Lung microvascular endothelial cell (primary cell): ENCODE measurements at places on chromosomes 5 and 9.

- no peak for DNase-seq
Observed at GRCh38 chr9:7973123-7973522, 173.5 kb upstream of the DMAC1 start.

- no peak for DNase-seq
Observed at GRCh38 chr9:107024193-107024592, 161.2 kb downstream of the ZNF462 start.

- DNase-seq = peak; percentile 92
Observed at GRCh38 chr5:164013077-164013670, 507.8 kb downstream of the MAT2B start.

GRCh38 chr5:174945853-174946252 lies 221.5 kb downstream of the MSX2 start:
- no peak for DNase-seq

DNA sequence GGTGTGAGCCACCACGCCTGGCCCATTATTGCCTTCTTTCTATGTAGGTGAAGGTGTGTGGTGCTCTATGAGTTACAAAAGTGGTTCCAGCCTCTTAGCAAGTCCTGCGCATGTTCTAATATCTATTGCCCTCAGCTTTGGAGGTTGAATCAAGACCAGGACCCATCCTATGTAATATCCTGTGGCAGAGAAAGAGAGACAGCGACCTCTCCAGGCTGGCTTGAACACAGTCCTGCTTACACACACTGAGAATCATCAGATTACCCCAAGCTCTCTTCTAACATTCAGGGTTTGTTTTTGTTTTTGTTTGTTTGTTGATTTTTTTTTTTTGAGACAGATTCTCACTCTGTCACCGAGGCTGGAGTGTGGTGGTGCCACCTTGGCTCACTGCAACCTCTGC lies 94.7 kb upstream of the OSMR start:
- no peak for DNase-seq

- DNase-seq = no peak
Observed at GRCh38 chr5:95887977-95888376, 65.5 kb upstream of the GLRX start.

GRCh38 chr5:123819386-123819785 lies 307.4 kb downstream of the CSNK1G3 start:
- no peak for DNase-seq

DNA sequence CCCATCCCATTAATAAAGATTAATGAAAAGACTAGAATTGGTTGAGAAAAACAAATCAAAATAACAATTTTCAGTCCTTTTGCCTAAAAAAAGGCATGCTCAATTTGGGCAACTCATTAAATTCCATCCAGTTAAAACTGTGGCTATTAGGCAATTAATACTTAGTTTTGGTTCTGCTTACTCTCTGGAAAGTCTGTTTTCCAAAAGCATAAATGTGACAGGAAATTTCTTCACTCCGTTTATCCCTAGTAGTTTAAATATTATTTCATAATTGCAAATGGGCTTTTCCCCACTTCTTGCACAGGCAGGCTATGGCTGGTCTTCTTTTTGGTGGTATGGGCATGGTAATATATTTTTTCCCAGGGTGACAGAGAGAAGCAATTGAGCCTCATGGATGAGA lies 373.3 kb upstream of the KLF4 start:
- DNase-seq = no peak

DNA sequence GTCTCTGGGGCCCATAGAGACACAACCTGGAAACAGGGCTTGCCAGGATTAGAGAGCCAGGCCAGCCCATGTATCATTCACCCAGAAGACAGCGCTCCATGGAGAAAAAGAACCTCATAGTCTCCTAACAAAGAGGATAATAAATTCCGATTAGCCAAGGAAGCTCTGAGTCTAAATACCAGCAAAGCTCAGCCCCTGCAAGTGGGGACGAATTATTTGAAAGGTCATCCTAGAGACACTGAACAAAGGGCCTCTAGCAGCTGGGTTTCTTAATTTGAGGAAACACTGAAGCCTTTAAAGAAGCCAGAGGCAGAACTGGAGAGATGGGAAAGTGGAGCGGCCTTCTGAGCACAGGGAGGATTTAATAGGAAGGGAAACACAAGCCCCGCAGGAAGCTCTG lies 287.1 kb upstream of the ZNF462 start:
- no peak for DNase-seq

DNA sequence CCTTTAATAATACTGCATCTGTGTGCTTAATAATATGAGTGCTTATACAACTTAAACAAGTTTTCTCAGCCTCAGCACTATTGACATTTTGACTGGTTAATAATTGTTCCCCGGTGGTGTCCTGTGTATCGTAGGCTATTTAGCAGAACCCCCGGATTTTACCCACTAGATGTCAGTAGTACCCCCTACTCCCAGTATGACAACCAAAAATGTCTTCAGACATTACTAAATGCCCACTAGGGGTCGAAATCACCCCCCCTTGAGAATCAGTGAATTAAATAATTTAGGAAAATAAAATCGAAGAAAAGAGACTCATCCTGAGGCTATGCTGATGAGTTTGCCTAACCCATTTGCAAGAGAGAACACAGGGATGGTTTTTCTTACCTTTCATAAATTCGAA lies 166.3 kb downstream of the ATP10B start:
- no peak for DNase-seq

GRCh38 chr5:38059876-38060275 lies 198.5 kb upstream of the EGFLAM start:
- DNase-seq = no peak

- DNase-seq = no peak
Observed at GRCh38 chr9:108323615-108324014, 532.2 kb downstream of the ACTL7B start.

- no peak for DNase-seq
Observed at GRCh38 chr5:123976379-123977033, 464.5 kb downstream of the CSNK1G3 start.

DNA sequence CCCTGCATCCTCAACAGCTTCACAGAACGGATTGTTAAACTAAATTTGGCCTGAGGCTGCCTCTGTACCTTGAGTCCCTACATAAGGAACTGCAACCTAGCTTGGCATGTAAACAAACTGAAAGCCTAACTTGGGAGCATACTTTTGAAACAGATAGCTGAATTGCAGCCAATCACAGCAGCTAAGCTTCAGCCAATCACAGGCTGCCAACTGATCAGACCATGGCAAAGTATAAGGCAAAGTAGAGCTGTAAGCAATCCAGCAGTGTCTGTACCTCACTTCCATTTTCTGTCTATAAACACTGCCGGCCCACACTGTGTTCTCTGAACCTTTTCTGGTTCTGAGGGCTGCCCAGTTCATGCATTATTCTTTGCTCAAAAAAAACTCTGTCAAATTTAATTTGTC lies 8.9 kb upstream of the ZNF483 start:
- peak; percentile 3 for DNase-seq

DNA sequence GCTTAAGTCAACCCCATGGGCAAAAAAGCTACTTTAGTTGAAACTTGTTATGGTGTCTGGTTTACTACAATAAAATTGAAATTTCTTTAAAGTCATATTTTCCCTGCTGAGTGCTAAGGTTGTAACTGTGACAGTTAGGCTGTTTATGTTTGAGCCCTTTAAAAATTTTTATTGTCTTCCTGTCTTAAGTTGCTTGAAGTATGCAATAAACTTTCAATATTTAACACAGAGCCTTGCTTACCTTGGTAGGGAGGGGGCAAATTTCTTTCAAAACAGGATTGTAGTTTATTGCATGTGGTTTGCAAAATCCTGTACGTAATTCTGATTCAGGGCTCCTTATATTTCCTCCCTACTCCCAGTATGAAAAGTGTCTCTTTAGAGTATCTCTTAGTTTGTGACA lies 465.5 kb upstream of the ACTBL2 start:
- no peak for DNase-seq

GRCh38 chr9:34659592-34660253 lies 2.7 kb downstream of the CCL27 start:
- no peak for DNase-seq

DNA sequence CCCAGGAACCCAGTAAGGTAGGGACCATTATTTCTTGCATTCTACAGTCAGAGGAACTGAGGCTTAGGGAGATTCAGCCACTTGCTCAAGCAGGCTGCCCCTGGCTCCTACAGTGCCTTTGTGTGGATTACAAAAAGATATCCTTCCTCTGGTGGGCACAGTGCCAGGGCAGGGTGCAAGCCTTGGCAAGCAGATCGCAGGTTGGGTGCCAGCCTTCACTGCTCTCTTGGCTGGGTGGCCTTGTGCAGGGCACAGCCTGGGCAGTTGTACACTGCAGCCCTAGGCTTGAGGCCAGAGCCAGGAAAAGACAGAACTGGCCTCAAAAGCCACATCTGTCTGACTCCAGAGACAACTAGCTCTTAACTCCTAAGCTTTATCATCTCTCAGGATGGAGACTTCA lies 15.0 kb downstream of the DOCK2 start:
- no peak for DNase-seq

DNA sequence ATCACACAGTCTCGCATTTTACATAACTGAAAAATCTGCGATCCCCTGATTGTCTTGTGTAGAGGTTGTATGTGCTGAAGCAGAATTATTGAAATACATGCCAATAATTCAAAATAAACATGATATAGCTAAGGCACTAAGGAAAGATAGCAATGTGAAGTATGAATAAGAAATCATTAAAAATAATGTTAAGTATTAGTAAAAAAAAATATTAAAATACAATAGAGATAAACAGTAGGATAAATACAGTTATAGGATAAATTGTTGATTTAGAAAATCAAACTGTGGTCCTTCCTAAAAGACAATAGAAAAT lies 121.1 kb downstream of the FBXL17 start:
- no peak for DNase-seq

GRCh38 chr5:161286066-161286655 lies 260.4 kb downstream of the GABRB2 start:
- no peak for DNase-seq

GRCh38 chr9:109035684-109036423 lies 22.6 kb upstream of the CTNNAL1 start:
- DNase-seq = peak; percentile 87

GRCh38 chr5:120516805-120517204 lies 52.7 kb downstream of the PRR16 start:
- DNase-seq = no peak

- DNase-seq = no peak
Observed at GRCh38 chr9:134285215-134285845, 40.9 kb upstream of the RXRA start.

- DNase-seq = no peak
Observed at GRCh38 chr9:4423207-4423610, 67.1 kb upstream of the SLC1A1 start.

DNA sequence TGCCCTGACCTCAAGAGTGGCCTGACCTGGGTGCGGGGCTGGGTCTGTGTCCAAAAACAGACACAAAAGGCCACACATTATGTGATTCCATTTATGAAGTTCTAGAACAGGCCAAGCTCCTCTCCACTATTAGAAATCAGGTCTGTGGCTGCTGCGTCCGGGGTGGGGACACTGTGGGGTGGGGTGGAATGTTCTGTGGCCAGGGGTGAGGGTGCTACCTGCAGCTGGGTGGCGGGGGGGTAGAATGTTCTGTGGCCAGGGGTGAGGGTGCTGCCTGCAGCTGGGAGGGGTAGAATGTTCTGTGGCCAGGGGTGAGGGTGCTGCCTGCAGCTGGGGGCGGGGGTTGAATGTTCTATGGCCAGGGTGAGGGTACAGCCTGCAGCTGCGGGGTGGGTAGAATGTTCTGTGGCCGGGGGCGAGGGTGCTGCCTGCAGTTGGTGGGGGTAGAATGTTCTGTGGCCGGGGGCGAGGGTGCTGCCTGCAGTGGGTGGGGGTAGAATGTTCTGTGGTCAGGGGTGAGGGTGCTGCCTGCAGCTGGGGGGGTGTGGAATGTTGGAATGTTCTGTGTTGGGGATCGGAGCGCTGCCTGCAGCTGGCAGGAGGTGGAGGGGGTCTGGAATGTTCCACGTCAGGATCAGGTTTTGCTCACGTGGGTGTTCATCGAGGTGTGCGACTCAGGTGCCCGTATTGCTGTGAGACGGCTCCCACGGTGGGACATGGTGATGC lies 8.3 kb downstream of the LCN12 start:
- DNase-seq = no peak

DNA sequence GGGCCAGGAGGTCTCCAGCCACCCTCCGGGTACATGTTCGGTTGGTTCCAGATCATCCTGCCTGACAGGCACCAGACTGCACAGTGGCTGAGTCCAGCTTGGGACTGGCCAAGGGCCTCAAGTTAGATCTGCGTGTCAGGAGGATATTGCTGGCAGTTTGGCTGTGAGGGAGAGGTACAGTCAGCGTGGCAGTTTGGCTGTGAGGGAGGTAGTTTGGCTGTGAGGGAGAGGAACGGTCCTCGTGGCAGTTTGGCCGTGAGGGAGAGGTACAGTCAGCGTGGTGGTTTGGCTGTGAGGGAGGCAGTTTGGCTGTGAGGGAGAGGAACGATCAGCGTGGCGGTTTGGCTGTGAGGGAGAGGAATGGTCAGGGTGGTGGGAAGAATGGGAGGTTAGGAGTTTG lies 39.0 kb downstream of the CACNA1B start:
- no peak for DNase-seq

DNA sequence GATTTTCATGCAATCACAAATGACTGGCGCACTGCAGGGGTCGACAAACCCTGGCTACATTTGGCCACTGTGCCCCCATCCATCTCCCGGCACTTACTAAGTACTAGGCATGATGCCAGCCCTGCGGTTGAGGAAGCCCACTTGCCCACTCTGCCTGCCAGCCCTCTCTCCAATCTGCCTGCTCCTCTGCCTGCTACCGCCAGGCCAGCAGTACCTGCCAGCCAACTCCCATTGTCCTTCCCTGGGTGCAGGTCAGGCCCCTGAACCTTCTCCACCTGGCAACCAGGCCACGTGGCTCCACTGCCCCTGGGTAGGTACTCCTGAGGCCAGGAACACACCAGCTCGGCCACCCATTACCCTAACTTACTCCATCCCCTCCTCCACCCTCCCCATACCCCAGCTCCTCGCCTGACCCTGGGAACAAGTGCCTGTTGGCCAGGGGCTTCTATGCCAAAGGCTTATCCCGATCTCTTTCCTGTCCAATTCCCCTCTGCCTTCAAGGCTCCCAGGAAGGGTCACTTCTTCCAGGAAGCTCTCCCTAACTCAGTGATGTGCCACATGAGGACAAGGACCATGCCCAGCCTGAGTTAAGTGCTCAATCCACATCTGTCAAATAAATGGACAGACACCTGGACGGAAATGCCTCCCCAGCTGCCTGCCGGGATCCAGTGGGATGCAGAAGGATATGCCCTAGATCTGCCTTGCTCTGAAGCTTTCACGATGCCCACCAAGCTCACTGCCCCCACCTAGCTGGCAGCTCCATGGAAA lies 6.6 kb downstream of the EEIG1 start:
- no peak for DNase-seq

- no peak for DNase-seq
Observed at GRCh38 chr5:175285261-175285660, 158.7 kb downstream of the DRD1 start.

DNA sequence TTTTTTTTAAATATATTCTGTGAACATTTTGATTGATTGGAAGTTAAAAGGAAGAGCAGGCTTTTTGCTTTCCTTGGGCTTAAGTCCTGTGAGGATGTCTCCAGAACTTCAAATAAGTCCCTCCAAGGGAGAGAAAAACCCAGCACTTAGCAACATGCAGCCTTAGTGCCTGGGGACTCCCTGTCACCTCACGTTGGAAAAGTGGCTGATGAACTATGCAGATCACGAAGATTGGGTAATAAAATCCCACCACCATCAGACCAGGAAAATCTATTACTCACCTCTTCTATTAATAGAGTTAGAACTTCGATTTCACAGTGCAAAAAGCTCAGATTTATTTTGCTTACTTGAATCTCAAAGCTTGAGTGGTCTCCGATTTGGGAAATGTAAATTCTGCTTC lies 507.0 kb downstream of the MAT2B start:
- DNase-seq = peak; percentile 26

GRCh38 chr9:37395663-37396062 lies 26.8 kb upstream of the GRHPR start:
- DNase-seq = no peak

GRCh38 chr9:84947412-84947972 lies 278.0 kb downstream of the NTRK2 start:
- DNase-seq = no peak
